Coronary artery (tissue), 2 donors: ENCODE measurements at places on chromosomes 5 and 9.

GRCh38 chr5:66232706-66233445 is 88.8 kb downstream of the SREK1 start:
- DNase-seq: no peak

GRCh38 chr9:95171596-95171995 is 145.9 kb downstream of the FANCC start:
- no peak for DNase-seq

GRCh38 chr9:23542438-23542837 is 283.6 kb downstream of the ELAVL2 start:
- DNase-seq: no peak

- DNase-seq: no peak
Measured at GRCh38 chr5:112743631-112744030, 5.9 kb downstream of the APC start.

DNA sequence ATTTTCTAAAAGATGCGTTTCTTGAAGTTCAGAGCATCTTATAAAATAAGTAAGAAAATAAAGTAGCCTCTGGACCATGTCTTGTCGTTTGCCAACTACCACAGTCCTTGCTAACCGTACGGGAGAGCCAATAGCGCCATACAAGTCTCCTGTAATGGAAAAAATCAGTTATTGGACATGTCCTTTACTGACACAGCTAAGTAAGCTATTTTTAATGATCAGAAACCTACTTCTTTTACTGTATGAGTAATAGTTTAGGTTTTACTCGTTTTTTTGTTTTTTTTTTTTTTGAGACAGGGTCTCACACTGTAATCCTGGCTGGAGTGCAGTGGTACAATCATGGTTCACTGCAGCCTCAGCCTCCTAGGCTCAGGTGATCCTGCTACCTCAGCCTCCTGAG is 37.7 kb upstream of the RAPGEF6 start:
- no peak for DNase-seq

DNA sequence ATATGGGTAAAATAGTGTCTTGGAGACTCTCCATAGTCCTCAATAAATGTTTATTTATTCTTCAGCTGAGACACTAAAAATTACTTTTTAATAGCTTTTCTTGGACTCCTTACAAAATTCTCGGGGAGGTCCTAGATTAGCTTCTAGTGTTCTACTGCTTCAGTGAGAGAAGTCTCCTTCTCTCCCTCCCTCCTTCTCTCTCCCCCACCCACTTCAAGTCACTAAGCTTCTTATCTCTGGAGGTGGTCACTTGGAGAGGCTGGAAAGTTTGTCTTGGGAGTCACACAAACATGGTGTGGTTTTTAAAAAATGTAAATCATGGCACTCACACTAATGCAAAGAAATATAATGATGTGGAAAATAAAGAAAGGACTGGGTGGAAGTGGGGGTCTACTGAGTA is 64.1 kb downstream of the SEMA6A start:
- DNase-seq: no peak

GRCh38 chr5:146632620-146633322 is 116.8 kb upstream of the GPR151 start:
- DNase-seq: no peak

GRCh38 chr5:143807401-143807800 is 4.6 kb upstream of the HMHB1 start:
- no peak for DNase-seq

DNA sequence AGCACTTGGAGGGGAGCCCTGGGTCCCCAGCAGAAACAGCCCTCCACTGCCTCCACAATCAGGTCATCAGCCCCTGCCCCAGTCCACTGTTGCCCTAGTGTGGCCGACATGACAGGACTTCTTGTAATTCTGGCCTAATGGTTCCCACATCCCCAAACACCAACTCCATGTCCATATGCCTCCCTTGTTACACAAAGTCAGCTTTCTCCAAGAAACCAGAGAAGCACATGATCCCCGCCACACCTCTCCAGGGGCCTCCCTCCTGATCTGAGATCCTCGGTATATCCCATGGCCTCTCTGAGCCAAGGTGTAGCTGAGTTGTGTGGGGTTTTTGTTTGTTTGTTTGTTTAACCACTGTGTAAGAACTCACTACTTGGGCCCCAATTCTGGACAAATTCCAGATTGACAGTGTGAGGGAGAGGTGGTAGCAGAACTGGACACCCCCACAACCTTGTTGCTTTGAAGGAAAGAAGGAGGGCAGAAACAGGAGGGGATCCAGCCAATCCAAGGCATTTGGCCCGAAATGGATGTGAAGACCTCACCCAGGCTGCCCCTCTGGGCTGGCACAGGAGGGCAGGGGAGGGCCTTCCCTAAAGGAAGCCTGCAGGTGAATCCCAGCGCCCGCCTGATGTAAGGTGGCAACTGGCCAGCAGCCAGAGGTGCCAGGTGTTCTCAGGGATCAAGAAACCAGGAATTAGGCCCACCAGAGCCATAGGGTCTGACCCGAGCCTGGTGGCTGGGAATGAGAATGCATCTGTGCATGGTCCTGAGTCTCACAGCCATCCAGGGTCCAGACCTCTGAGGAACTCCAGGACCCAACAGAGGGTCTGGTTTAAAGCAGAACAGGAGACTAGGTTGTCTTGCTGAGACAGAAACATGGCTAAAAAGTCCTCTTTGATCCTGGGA is 13.4 kb downstream of the IRF1 start:
- DNase-seq: no peak

GRCh38 chr5:146165460-146165859 is 17.0 kb downstream of the LARS1 start:
- no peak for DNase-seq

DNA sequence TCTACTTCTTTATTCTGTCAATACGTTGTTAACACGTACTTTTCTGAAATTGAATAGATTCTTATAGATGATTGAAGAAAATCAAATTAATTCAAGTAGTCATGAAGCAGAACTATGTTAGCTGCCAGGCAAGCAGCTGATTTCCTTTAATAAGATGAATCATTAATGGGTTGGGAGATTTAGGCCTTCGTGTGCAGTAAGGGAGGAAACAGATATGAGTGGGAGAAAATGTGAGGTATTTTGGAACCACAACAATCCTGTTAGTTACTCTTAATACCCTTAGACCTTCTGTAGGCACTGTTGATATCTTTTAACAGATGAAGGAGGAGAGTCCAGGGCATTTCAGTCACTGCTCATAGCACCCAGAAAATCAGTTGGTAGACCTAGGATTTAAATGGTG is 121.0 kb downstream of the AOPEP start:
- DNase-seq: no peak

DNA sequence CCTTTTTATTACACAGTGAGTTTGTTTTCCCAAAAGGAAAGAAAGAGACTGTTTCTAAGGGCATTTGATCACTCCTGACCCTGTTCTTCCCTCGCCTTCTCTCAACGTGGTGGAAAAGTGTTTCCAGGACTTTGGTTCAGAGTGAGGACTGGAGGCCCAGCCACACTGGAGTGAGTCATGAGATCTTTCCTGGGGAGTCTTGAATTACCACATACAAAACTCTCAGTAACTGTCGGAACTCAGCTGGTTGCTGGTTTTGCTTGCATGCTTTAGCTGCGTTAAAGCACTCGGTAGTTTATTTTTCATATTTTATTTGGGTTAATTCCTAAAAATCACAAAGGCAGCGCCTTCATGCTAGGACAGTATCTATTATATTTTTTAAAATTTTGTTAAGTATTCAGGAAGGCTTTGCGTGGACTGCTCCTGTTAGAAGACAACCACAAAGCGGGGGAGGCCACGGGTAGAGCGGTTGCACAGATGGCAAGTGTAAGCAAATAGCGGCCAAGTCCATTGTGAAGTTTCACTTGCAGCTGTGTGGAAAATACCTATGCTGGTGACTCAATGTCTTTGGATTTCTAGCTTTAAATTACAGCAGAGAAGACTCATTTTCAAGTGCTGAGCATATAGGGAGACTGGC is 77.7 kb downstream of the ARSB start:
- no peak for DNase-seq

DNA sequence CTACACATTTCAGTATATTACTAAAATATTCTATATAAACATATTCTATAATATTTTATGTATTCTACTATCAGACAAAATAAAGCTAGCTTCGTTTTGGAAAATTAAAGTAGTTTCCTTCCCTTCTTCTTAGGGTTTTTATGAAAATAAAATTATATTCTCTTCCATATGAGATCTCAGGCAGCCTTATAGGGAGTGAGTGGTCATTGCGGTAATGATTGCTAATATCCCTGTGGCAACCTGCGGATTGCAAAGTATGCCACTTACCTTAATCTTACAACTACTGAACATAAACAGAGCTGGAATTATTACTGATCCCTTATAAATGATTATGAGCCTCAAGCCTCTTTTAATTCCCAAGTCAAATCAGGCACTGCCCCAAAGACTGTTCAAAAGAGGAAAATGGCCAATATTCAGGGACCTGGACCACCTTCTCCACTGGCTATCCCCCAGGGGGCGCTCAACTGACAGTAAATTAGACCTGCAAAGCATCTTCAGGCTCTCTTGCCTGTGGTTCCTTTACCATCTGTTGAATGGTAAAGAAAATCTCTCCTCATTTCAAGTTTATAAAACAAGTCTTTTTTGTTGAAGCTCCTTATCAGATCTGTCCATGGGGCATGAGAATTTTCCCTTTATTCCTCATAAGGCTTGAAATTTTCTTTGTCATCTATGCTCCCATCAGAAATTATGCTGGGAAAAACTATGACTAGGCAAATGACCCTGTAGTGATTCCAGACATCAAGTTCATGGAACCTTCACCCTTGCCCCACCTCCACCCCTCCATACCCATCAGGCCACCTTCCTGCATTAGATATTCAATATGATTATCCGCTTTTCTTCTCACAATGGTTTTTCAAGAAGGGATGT is 163.9 kb downstream of the CEMIP2 start:
- DNase-seq: no peak

- DNase-seq: no peak
Measured at GRCh38 chr5:153960269-153961215, 78.2 kb downstream of the FAM114A2 start.

DNA sequence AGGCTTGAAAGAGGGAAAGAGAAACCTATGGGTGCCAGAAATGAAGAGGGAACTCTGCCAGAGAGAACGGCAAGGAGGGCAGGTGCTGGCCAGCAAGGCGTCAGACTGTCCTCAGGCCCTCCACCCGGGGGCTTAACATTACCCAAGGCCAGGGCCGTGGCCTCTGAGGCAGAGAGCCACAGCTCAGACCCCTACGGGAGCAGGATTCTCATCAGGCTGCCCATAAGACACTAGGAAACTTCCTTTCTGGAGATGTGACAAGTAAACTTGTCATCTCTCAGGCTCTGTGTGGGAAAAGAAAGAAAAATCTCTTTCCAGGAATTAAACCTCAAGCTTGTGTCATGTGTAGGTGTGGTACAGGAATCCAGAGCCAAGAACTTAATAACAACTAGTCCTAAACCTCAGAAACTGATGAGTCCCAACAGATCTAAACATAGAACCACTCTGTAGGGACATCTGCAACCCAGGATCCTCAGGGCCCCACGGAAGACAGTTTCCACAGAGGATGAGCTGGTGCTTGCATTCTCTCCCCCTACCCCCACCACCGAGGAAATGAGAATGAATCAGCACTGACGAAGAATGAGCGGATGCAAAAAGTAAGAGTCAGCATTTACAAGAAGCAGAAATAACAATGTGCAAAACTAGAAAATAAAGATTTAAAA is 74.3 kb downstream of the DCP2 start:
- DNase-seq: no peak

DNA sequence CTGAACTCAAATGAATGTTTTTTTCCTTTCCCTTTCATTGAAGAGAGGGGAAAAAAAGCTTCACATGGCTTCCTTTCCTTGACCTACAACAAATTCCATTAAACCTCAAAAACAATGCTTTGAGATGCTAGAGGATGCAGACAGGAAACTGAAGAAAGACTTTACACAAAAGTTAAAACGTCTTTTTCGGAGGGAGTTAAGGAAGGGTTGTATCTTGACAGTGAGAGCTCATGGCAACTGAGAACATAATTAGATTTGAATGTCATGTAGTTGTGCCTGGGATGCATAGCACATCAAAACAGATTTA is 66.4 kb downstream of the EBF1 start:
- no peak for DNase-seq

- no peak for DNase-seq
Measured at GRCh38 chr5:59709846-59710245, 183.7 kb downstream of the PDE4D start.

DNA sequence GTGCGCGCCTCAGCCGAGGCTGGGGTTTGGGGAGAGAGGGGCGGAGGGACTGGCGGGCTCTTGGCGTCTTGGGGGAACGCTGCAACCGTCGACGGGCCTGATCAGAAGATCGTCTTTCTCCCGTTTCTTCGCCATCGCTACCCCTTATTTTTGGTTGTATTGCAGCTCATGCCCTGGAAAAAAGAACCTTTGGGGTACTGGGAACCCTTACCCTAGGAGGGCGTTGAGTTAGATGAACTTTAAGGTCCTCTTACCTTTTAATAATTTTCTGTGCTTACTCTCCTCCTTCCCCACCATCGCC is 719 bp downstream of the PAIP2 start:
- no peak for DNase-seq

DNA sequence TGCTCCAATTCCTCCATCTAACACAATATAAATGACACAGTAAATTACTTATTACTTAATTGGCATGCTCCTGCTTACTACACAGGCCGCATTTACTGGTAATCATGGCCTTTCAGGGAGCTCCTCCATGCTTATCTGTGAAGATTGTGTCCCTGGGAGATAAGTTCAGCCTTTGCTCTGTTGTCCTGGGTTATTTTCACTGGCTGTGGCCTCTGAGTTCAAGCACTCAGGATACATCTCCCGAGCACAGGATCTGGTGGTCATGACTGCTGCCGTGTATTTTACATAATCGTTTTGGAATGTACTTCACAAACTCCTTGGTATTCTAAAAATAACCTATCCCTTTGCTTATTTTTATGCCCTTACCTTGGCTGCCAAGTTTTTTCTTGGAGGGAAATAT is 215.7 kb downstream of the ICE1 start:
- DNase-seq: no peak

DNA sequence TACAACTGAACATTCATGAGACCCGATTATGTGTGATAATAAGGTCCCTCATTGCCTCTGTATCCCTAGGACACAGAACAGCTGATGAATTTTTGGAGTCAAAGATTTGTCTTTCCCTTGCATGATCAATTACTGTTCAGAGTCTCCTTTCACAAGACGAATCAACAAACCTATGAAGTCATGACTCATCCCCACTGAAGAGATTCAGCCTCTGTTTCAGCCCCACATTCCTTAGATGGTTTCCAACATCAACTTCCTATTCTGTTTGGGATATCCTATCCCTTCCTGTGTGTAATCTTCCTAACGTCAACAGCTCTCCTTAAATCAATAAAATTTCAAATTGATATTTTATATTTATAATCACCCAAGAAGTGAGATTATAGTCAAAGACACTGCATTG is 199.0 kb downstream of the DNAH5 start:
- DNase-seq: no peak

GRCh38 chr5:7827610-7828009 is 23.3 kb downstream of the CFAP90 start:
- no peak for DNase-seq

DNA sequence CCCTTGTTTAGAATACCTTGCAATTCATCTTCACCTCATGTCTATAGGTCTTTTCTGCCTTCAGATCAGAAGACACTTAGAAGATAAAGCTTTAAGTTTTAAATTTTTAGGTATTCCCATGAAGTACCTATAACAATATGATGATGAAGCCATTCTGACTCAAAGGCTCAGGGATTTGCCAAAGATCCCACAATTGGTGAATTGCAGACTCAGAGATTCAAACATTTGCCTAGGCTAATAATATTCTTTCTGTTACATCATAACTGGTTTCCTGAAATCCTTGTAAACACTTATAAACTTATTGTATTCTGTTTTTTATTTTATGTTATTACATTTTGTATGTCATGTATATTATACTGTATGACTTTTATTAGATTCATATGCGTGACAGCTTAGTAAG is 62.8 kb upstream of the ZFAND5 start:
- no peak for DNase-seq
